ENCODE measurements at places on chromosomes 2 and 18. TPM values are rescaled to one million over a fixed set of nuclear protein-coding genes. Genes with fewer than 3 reads are reported as not detected.

DNA sequence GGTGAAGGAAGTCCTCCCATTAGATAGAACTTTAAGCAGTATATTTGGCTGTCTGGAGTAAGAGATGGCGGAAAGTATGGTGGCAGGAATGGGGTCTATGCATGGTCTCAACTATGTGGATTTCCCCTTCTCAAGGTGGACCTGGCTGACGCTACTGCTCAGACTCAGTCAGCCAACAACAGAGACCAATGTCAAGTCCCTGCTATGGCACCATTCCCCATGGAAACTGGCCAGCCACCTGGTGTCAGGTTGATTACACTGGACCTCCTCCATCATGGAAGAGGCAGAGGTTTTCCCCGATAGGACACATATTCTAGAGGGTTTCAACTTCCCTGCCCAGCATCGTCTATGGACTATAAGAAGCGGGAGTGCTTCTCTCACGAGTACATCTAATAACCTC is 8.6 kb upstream of the FAHD2A start:
- no peak overlapping the region for H3K27ac ChIP-seq
- H3K27me3 ChIP-seq = no peaks in the 10 kb centered on the region
- H3K4me3 ChIP-seq = no peak overlapping the region
- H3K4me1 ChIP-seq = no peaks in the 10 kb centered on the region

SMIM21 gene
- not detected for total RNA-seq

DNA sequence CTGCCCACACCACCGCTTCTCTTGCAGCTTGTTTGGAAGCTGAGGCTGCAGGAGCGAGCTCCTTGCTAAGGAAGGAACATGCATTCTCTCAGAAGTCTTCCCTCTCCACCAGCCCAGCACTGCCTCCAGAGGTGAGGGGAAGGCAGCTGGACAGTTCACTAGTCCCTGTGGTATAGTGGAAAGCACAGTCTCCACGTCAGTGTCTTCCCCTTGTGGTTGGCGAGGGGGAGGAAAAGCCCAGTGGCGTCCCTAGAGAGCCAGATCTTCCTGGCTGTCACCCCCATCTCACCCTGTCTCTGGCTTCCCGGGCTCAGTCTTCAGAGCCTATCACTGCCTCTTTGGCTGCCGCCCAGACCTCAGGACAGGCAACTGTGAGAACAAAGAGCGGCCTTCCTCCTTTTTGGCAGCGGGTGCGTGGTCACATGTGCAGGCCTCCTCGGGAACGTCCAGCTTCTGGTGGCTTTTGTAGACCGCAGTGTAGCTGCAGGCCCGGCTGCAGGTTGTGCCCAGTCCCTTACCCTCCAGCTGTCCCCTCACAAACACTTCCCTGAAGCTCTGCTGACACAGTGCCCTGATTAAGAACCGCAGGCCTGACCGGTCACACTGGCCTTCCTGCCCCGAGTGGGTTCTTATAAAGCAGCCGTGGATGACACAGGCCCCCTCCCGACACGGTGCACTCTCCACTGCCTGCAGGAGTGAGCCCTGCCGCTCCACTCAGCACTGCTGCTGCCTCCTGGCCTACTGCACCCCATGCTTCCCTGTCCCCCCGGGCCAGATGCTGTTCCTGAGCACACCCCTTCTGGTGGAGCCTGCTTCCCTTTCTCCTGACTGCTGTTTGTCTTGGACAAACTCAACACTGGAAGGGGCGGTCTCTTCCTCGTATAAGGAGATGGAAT is 90.9 kb downstream of the RNF144A start:
- peaks cover 3% of the 10 kb centered on the region for H3K4me1 ChIP-seq
- H3K27me3 ChIP-seq = no peaks in the 10 kb centered on the region
- H3K27ac ChIP-seq = no peak overlapping the region

ITGA6 gene
- 18.0 TPM for total RNA-seq

DNA sequence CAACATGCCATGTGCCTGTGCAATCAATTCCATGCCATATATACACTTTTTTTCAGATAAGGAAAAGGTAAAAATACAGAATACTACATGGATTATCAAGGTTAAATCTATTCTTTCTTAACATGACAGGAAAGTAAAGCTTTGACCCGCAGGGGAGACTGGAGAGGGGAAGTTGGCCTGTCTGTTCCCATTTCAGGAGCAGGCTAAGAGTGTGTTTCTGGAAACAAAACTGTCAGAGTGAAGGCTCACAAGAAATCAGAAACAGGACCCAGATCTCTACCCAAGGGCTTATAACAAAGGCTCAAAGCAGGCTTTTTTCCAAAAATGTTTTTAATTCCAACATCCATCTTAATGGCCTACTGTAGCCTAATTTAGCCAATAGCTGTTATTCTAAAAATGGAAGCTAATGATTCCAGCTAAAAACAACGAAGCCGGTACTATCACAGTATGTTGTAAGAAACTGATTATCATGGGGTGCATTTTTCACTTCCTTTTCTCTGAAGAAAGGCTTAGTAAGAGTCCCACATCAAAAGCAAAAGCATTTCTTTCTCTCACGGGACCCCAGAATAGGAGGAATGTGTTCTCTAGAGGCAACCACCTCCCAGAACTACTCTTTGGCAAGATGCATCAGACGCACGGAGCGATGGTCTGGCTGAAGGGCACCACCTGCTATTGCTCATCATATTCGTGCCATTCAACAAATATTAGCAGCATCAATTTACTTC is 41.4 kb downstream of the FECH start:
- H3K27ac ChIP-seq = no peak overlapping the region
- H3K36me3 ChIP-seq = no peaks in the 10 kb centered on the region
- H3K27me3 ChIP-seq = peaks cover 2% of the 10 kb centered on the region
- no peak for DNase-seq
